GM23248 (cell line): ENCODE measurements at places on chromosomes 2 and 18.

DNA sequence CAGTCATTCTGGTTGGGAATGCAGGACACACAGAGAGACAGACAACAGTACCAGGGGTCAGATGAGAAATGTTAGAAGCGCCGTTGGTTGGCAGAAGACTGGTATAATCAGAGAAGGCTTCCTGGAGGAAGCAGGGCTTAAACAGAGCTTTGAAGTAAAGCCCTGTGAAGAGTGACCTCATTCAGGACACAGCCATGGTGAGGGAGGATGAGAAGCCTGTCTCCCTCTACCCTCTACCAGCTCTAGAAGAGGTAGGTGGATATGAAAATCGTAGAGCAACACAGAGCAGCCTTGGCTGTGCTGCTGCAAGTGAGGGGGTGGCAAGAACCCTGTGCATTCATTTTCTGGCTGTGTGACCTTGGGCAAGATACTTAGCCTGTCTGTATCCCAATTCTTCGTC is 14.2 kb downstream of the TET3 start:
- no peak for DNase-seq

DNA sequence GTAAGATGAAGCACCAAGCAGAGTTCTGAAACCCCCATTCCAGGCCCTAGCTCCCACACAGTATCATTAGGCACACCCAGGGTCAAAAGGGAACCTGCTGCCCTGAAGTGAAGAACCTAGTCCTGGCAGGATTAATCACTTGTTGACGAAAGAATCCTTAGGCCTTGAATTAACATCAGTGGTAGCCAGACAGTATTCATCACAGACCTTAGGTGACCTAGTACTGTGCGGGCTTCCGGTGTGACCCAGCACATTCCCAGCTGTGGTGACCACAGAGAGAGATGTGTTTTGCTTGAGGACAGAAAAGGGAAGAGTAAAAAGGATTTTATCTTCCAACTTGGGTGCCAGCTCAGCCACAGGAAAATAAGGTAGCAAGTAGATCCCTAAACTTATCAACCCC is 1071.4 kb upstream of the FAM98A start:
- no peak for DNase-seq

DNA sequence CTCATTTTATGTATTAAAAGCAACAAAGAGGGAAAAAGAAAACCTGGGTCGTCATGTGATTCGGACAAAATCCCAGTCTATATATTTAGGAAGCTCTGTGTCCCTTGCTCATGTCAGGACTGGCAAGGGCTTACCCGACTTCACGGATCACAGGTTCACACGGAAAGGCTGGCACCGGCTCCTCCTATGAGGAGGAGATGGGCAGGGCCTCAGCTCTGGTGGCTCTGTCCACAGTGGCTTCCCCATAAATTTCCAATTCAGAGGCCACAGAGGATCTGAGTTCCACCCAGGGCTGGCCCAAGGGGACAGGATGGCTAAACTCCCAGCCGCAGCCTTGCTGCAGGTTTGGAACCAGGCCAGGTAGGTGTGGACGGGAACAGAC is 186.8 kb downstream of the BCL2 start:
- no peak for DNase-seq

GRCh38 chr2:18910843-18911242 is 321.5 kb upstream of the NT5C1B start:
- peak; percentile 92 for DNase-seq

DNA sequence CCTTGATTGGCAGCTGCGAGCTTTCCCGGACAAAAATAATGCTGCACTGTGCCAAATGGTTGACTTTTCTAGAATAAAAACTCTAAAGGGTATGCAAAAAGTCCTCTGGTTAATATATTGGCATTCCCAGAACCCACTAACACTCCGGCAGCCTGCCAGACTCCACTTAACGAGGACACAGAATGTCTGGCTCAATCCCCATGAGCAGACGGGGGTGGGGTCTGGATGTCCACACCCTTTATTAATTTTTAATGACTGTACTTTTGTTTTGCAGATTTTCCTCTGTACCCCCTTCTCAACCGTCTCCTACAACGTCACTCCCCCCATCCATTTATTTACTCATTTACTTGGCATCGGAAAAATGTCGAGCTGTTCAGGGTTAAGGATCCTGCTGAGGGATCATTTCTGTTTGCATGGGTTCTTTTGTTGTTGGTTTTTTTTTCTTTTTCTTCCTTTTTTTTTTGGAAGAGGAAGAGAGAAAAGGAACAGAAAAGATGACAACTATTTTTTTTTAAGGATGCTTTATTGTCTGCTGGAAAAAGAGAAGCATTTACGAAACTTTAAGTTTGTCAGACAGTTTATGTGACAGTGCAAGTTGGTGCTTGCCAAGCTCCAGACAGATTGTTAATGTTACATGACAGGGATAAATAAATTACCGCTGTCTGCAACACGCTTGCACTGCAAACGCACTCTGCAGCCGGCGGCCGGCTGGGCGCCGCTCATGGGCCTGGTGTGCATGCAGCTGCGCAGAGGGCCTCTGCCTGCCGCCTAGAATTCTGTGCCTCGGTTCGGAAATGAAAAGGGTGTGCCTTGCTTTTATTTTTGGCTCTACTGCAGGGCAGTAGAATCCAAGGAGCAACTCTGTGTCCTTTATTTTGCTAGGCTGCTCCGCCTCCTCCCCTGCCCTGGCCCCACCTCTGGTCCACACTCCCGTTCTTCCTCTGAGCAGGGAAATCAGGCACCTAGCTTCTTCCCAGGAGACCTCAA is 3.6 kb downstream of the LDLRAD4 start:
- DNase-seq: peak; percentile 28
